ENCODE measurements at places on chromosomes 6 and 20. TPM values are rescaled to one million over a fixed set of nuclear protein-coding genes. Genes with fewer than 3 reads are reported as not detected.

DNA sequence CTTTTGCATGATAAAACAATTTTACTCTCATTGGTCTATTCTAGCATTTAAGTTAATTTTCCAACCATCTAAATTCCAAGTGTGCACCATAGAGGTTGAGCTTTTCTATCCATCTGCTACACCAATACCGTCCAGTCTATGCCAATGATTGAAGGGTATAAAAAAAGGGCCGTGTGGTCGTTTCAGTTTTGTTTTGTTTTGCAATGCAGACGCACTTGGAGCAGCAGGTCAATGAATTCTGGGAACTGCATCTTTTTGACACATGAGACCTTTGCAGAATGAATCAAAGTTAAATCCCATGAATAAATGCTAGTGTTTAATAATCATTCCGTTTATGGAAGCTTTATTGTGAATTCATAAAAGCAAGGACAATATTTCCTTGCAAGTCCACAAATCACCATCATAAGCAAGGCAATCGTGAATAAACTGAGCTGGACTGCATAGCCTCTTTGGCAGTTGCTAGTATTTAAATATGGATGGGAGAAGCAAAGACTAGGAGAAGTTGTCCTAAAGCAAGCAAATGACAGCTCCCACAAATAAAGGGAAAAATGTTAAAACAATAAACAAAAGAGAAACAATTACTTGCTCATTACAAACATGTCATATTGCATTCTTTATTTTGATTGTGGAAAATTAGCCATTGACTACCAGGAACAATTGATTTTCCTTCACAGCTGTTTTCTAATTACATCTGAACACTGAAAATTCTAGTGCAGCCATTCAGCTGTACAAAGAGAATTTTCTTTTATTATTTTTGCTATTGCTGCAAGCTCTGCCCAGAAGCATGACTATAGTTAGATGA lies 649.7 kb upstream of the GJE1 start:
- DNase-seq, result no peak

DNA sequence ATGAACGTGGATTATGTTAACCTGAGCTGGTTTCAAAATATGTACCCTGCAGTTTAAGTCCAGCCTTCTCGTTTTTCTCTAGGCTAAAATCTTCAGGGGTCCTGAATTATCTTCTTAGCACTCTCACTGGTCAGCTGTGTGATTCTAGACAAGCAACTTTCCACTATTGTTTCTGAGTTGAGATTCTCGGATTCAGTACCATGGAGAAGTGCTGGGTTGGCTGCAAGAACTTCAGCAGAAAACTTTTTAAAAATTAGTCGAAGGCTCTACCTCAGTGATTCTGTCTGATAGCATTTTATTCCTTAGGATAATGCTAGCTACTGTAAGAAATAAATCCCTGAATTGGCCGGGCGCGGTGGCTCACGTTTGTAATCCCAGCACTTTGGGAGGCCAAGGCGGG lies 173.7 kb downstream of the GRM1 start:
- no peak for DNase-seq

DNA sequence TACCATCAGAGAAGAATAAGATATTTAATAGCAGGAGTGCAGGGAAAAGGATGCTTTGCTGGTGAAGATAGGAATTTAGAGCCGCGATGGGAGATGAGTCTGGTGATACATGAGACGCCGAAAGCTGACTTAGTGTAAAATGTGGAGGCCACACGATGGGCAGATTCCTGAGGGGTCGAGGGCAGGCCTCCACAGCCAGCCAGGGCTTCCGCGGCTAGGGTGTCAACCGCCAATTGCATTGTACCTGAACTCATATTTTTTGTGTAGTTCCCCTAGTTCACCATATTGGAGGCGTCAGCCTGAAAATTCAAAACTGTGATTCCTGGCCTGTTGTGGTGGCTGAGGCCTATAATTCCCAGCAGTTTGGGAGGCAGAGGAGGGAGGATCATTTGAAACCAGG lies 8.5 kb downstream of the ETV7 start:
- no peak for DNase-seq

DNA sequence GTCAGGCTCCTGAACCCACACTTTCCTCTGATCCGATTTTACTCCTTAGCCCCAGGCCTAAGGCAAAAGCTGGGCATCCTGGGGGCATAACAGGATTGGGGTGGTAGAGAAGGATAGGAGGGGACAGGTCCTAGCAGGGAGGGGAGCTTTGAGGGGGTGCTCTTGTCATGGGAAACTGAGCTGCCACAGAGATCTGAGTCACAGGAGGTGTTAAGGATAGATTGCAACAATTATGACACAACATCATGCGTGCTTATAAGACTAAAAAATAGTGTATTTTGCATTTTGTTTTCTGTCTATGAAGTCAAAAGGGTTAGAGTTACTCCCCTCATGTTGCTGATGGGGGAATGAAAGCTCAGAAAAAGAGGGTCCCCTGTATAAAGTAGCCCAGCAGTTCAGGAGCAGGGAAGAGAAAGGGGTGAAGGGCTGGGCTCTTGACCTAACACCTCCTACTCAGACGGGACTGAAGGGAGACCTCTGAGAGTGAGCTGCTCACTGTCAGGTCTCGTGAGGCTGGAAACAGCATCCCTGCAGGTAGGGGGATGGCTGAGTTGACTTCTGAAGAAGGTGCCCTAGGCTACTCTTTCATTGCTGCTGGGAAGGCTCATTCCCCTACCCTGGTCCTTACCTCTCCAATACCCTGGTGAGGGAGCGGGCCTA lies 2.0 kb downstream of the GLP1R start:
- no peak for DNase-seq

GRCh38 chr6:108163267-108163643 lies 2.6 kb upstream of the NR2E1 start:
- no peak for DNase-seq

GRCh38 chr6:126351960-126352359 lies 12.0 kb downstream of the CENPW start:
- DNase-seq, result no peak

GRCh38 chr20:37523911-37524700 lies 3.1 kb downstream of the NNAT start:
- peak; percentile 80 for DNase-seq

DNA sequence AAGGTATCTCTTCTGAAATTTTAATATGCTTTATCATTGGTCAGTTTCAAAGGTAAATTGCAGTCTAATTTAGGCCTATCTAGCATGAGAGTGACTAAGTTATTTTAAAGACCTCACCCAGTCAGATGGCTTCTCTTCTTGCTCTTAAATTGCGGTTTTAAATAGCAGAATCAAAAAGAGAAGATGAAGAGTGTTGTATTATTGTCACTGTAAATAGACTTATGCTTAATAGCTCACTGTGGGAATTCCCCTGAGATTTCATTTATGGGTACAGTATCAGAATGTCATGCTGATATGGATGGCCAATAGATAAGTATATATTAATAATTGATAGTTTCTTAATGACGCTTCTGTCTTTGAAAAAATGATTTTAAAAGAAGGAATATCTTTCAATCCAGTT lies 35.7 kb downstream of the AIG1 start:
- DNase-seq, result no peak

- DNase-seq, result peak; percentile 35
Measured at GRCh38 chr6:159953091-159953601, 15.7 kb upstream of the IGF2R start.

DNA sequence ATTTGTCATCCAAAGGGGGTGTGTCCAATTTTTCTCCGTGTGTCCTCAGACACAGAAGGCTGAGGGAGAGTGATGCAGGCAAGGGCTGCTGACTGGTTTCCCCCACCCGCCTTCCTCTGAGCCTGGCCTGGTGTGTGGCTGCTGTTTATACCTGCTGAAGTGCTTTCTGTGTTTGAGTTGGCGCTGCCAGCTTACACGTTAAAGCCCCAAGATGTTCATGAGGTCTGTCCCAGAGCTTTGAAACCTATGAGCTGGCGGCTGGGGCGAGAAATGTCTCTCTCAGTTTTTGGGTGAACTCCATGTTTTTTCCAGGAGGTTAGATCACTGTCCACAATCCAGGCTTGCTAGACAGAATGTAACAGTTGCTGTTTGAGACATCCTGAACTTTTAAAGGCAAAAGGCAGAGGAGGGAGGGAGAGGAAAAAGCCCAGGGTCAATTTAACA lies 69.0 kb upstream of the CCN2 start:
- peak; percentile 25 for DNase-seq

DNA sequence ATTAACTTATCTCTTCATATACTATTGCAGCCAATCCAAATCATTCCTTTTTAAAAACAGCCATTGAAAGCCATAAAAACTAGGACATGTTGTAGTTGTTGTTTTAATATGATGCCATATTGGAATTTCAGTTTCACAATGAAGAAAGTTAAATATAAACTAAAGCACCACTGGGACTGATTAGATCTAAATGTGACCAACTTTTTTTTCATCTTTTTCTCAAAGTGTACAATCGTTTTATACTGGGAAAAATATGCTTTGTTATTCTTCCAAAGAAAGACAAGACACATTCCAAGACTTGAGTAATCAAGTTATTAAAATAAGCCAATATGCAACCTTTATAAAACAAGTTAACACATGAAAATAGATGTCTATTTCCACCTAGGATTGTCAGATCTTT lies 68.5 kb downstream of the THEMIS start:
- no peak for DNase-seq

- DNase-seq, result no peak
Measured at GRCh38 chr6:44339301-44339700, 3.1 kb upstream of the SPATS1 start.

DNA sequence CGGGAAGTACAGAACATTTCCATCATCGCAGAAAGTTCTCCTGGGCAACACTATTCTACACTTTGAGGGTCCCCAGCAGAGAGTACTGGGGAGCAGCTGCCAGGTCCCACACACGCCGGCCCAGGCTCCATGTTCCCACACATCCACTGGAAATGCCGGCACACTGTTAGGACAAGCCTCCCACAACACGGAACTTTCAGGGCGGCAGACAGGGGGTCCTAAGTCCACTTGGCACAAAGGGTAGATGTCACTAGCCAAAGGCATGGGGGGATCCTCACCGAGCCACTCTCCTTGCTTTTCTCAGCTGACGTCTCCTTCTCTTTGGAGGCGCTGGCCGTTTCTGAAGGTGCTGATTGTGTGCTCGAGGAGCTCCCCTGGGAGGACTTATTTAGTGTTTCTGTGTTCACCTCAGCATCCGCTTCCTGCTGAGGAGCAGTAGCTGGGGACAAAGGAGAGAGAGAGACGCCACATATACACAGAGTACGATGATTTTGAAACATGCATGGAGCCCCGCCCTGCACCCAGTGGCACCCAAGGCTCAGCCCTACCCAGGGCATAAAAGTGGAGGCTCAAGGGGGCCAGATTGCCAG lies 135.4 kb downstream of the ZMYND8 start:
- DNase-seq, result no peak

DNA sequence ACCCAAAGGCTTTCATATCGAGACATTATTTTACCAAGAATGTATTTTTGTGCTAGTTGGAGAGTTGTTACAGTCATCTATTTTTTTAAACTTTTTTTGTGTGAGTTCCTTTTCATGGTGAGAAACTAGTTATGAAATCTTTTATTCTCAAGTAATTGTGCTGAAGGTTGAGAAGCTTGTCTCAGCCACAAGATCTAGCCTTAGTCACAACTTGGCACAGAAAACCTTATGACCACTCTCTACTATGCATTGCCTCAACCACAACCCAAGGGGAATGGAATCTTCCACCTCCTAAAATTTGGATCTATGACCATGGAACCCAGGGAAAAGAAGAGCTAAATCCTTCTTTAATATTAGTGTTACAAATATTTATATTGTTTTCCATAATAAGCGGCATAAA lies 58.5 kb downstream of the HS3ST5 start:
- DNase-seq, result no peak

DNA sequence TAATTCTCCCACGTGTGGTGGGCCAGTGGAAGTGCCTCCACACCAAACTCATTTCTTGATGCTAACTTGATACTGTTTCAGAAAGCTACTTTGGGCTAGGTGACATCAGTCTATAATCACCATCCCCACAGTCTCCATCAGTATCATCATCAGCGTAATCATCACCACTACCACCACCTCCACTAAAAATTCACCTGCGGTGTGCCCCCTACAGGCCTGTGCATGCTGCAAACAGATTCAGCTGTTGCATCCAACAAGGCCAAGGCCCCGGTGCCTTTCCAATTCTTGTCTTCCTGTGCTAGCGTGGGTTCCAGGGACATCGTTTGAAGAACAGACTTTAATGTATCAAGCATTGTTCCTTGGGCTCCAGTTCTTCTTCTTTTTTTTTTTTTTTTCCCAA lies 201.3 kb upstream of the EXOC2 start:
- DNase-seq, result no peak

DNA sequence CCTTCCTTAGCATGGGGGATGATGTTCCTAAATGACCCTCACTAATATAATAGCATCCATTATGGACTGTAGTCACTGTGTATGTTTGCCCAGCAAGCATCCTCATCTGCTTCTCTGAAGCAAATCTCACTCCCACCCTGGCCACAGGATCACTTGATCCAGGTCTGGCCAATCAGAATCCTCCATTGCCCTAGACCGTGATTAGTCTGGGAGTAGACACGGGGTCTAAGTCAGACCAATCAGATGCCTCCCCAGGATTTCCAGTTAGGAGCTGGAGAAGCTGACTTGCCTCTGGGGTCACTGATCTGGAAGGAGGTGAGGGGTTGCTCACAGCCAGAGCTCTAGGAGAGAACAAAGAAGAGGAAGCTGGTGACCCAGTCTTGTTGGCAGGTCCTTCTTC lies 153.9 kb downstream of the DHX35 start:
- DNase-seq, result no peak

DNA sequence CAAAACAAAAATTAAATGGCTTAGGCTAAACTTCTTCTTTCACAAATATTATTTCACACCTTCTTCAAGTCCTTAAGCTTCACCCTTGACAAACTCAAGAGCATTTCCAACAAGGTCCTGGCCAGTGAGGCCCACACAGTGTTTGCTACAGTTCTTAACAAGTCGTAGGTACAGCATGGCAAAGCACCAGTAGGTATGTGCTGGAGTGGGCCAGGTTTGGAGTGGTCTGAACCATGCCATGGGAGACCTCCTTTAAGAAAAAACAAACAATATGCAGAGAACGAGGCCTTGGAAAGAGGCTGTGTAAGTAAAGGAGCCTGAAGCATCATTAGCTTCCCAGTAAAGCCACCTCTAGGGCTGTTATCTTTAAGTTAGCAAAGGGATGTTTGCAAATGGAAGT lies 154.3 kb upstream of the SNX9 start:
- no peak for DNase-seq

- no peak for DNase-seq
Measured at GRCh38 chr20:38196076-38196475, 31.0 kb upstream of the TGM2 start.

DNA sequence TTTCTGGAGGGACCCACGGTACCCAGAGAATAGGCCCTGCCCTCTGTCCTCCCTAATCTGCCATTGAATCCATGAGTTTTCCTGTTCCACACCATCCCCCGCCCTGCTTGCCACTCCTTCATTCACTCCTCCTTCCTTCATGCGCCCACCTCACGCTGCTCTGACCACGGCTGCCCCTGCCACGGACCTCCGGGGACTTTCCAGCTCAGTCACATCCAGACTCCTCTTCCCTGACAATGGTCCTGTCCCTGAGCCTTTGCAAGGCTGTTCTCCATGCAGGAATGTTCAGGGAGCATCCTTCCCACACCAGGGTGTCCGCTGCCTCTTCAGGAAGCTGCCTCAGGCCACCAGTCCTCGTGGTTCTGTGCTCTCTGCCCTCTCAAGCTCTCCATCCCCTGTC lies 25.9 kb downstream of the GLP1R start:
- DNase-seq, result no peak

CRISP1 gene
- polyA plus RNA-seq, result not detected

DNMT3B gene
- polyA plus RNA-seq, result 5.3 TPM

ISM1 gene
- 0.76 TPM for polyA plus RNA-seq

SCGN gene
- polyA plus RNA-seq, result 14.2 TPM

PRSS16 gene
- polyA plus RNA-seq, result 19.4 TPM

CCDC28A gene
- 8.9 TPM for polyA plus RNA-seq

SLC22A1 gene
- polyA plus RNA-seq, result 12.9 TPM

SNAI1 gene
- polyA plus RNA-seq, result 8.4 TPM

RBM38 gene
- 15.6 TPM for polyA plus RNA-seq

RIPOR3 gene
- polyA plus RNA-seq, result 10.3 TPM

PLN gene
- 0.69 TPM for polyA plus RNA-seq

TMEM217 gene
- polyA plus RNA-seq, result 2.1 TPM

All from hepatocyte (in vitro differentiated cells).